Suppressor macrophage treated with lipopolysaccharide for 1 hour (primary cell): ENCODE measurements at places on chromosomes 7 and 10.
A peak's percentile ranks its signal among the peaks of the same experiment; 100 is the strongest.

DNA sequence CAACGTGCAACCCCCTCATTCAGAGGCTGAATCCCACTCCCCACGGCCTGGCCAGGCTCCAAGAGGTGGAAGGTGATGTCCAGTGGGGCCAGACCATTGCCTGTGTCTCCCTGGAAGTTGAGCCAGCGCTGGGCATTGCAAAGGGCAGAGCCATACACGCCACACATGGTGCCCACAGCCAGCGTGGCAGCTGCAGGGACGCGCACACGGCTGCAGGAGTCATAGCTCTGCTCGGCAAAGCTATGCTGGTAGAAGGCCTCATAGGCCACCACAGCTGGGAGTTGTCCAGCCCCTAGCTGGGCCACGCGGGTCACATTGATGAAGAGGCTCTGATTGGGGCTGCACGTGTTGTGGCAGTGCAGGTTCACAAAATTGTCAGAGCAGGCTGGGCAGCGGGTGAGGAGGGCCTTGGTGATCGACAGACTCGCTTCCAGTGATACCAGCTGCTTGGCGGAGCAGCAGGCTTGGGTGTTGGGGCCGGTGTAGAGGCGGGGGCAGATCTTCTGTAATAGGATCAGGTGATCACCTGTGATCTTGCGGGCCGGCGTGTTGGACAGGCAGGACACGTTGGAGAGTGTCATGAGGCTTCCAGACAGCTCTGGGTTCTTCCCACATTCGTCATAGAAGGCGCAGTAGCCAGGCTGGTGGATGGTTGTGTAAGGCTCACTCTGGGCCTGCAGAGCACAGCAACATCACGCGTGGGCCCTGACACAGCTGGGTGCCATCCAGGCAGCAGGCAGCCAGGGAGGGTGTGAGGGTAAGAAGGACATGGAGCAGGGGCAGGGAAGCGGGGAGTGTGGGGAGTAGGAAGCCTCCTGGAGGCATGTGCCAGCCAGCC lies 1.2 kb downstream of the NPC1L1 start:
- no peak for DNase-seq

GRCh38 chr10:96441322-96441885 lies 72.3 kb downstream of the TLL2 start:
- no peak for DNase-seq

GRCh38 chr10:128747582-128748346 lies 621.5 kb upstream of the MKI67 start:
- no peak for DNase-seq

- no peak for DNase-seq
Observed at GRCh38 chr7:141150465-141150864, 76.6 kb downstream of the TMEM178B start.

GRCh38 chr10:90413196-90413595 lies 444.6 kb downstream of the HTR7 start:
- DNase-seq, result no peak

DNA sequence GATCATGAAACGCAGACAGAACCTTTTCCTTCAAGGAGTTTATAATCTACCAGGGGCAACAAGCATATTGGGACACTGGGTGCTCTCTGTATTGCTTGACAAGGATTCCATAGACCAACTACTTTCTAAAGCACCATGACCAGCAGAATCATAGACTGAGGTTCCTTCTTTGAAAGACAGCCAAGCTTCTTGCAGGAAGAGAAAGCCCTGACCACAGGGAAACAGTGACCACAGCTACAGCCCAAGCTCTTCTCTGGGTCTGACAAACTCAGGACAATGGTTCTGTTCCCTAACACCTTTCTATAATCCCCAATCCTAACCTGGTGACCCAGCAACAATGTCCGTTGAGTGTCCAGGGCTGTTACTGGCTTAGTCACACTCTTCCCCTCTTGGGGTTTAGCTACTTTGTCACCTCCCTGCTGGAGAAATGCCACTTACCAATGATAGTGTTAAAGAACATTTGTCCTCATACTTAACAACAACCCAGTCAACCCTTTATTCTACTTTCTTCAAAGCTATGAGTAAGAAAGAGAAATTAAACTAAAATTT lies 155.7 kb downstream of the JAZF1 start:
- DNase-seq, result peak; percentile 14

DNA sequence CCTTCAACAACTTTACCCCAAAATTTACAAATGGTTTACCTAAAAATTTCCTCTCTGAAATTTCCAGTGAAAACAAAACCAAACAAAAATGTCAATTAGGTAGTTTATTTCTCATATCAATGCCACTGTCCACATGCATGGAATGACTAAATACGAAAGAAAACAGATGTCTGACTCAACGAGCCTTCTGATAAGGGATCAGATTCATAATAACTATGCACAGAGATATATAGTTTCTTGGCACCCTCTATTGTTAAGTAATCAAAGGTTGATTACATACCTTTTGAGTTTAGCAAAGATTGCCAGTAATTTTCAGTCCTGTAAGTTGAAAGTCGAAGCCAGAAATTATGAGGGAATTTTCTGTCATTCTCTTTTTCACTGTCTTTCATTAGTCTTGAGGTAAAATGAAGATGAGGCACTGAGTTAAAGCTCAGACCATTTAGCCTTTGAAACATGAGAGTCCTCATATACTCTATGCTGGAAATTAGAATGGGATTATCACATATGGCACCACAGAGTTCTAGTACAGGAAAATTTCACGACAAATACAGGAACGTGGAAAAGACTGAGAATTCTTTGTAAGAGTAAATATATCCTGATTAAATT lies 519.1 kb upstream of the ANKRD30A start:
- no peak for DNase-seq

- no peak for DNase-seq
Observed at GRCh38 chr10:30708234-30708633, 78.7 kb upstream of the LYZL2 start.

DNA sequence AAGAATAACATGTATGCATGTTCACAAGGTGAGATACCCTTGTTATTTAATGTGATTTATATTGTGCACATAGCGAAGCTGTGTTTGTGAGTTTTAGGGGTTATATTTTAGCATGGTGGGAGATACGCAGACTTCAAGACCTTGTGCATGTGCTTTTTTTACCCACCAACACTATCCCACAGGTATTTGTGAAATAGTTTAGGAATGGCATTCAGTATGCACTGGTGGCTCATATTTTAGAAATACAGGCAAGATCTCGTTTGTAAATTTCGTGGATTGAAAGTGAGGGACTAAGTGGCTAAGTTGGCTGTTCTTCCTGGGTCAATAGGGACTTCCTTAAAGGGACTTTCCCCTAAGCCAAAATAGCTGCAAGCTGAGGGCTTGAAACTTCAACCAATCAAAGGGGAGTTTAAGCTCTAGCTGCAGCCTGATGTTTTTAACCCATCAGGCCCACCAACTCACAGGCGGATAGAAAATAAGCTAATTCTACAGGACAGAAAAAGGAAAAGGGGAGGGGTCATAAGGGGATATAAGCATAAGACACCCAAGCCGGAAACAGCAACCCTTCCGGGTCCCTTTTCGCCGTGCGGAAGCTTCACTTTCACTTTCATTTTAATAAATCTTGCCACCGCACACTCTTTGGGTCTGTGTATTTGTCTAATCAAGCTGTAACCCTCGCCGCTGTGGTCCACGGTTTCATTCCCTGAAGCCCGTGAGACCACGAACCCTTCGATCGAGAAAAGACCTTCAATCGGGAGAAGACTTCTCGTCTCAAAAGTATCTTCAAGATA lies 291.0 kb downstream of the GPR158 start:
- DNase-seq, result no peak

DNA sequence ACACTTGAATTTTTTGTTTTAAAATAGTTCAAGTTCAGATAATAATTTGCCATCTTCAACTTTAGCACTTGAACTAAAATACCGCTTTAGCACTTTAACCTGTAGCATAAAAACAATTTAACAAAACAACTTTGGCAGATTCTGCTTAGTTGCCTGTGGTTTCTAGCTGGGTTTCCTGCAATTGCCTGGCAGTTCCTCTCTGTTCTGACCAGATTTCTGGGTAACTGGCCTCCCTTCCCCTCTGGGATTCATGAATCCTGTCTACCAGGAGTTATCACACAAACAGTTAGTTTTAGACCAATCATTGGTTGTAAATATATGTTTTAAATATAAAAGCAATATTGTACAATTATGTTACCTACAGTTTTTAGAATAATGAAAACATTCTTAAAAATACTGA lies 89.8 kb upstream of the HDAC9 start:
- peak; percentile 44 for DNase-seq

- DNase-seq, result no peak
Observed at GRCh38 chr7:23607130-23607529, 9.9 kb downstream of the CCDC126 start.

- no peak for DNase-seq
Observed at GRCh38 chr7:124084024-124084423, 51.2 kb upstream of the TMEM229A start.

DNA sequence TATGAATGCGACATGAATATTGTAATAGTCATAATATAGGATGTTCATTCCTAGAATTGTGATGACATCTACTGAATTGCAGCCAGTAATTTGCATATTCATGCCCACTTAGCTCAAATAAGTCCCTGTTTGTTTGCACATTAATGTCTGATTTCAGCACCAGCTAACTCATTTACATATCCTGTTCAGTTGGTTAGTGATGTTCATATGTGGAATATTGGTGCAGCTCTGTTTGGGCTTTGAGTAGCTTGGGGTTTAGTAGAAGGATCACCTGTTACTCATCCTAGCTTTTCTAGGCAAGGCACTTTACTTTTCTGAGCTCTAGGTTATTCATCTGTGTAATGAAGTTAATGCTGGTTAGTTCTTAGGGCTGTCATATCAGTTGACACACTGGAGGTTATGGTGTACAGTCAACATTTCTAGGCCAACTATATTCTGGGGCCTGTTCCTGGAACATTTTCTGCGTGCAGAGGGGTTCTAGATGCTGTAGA lies 238.4 kb downstream of the EXOC4 start:
- DNase-seq, result no peak

- DNase-seq, result no peak
Observed at GRCh38 chr10:65769828-65770227, 1156.0 kb upstream of the LRRTM3 start.

GRCh38 chr10:119456435-119456810 lies 86.1 kb downstream of the RGS10 start:
- DNase-seq, result no peak

DNA sequence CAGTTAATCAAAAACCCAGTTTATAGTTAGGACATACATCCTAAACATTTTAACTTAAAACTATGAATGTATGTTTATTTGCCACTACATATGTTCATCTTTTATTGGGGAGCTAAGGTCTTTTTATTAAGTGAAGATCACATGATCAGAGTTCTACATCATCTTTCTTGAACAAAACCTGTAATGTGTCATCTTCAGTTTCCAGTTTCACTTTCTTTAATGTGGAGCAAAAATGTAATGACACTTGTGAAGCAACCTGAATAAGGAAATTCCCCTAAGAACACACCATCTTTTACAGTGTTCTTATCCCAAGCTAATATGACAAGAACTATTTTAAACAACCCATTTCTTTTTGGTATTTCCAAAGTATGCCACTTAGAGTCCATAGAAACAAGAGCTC lies 166.7 kb upstream of the BET1 start:
- peak; percentile 69 for DNase-seq

DNA sequence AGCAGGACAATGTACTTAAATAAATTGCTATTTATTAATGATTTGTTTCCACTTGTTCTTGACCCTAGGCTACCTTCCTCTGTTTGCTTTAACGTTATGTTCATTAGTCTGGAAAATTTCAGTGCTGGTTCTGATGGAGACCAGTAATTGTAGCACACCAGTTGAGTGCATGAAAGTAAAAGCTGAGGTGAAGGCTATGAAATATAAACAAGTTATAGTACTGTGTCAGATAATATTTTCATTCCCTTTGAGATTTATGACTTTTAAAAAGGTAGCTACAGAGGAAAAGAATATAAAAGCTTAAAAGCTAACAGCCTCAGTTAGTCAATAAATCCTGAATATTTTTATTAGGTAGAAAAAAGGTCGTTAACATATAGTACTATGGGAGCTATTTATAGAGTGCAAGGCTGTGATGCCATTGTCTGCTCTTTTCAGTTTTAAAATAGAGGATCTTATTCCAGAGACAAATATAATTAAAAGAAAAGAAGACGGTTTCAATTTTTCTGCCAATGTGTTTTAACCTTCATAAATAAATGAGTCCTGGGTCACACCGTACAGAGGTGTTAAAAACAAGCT lies 351.8 kb upstream of the ETV1 start:
- no peak for DNase-seq

GRCh38 chr7:135929249-135929648 lies 47.9 kb downstream of the MTPN start:
- DNase-seq, result no peak

GRCh38 chr10:68032113-68032512 lies 43.0 kb downstream of the HERC4 start:
- no peak for DNase-seq

DNA sequence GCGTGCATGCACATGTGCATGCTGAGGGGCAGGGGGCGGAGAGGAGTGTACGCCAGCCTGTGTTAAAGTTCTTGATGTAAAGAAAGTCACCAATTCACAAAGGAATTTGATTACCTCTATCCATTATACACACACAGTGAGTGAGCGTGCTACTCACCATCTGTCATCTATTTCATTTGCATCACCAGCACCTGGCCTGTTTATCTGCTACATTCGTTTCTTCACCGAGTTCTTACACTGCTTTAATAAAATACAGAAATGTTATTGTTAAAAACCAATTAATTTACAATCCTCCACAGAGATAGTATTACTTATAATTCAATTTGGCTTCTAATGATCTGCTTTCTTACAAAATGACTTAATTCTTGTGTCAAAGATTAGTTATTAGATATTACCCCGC lies 32.6 kb downstream of the NEUROD6 start:
- DNase-seq, result no peak

DNA sequence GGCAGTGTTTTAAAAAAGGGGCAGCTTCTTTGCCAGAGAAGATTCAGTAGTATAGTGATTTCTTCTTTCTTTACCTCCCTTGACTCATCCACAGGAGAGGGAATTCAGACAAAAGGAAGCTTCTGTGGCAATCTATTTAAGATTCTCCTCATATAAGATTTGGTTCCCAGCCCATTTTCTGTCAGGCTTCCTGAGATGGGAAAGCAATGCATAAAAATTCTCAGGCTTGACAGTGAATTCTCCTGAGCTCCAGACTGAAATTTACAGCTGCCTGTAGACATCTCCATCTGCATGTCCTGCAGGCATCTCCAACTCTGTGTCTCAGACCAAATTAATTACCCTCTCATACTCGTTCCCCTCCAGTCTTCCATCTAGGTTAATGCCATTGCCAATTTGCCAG lies 72.8 kb downstream of the TSPAN12 start:
- no peak for DNase-seq

DNA sequence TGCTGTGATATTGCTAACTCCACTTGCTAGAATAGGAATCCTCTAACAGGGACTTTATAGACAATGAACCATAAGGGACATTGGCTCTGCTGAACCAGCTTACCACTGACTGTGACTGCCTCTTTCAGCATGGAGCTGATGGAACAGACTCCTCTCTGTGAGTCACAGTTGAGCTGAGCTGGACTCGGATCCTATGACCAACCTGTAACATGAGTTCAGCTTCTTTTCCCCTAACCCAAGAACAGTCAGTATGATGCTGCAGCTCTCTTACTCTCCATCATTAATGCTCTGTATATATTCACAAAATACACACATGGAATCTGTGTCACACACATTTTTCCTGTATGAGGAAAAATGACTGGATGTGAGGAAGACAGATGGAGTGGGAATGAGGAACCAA lies 177.9 kb upstream of the BET1 start:
- DNase-seq, result peak; percentile 46
